Astrocyte (in vitro differentiated cells and primary cell): ENCODE measurements at places on chromosomes 4 and X. TPM values are rescaled to one million over a fixed set of nuclear protein-coding genes. Genes with fewer than 3 reads are reported as not detected.
A peak's percentile ranks its signal among the peaks of the same experiment; 100 is the strongest.

DNA sequence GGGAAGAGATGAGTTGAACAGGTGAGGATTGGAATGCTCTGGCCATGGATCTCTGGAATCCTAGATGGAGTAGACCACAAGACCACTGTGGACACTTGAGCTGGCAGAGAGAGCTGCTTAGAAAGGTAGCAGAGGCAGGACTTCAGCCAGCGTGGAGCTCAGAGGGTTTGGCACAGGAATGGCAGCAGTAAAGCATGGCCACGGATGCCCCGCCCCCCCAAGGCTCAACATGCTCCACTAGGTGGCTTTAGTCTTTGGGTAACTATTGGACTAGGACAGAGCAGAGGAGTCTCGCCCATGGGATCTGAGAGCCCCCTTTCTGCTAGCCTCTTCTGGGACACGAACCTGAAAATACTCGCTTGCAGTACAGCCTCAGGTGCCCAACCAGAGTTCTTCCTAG, 150.1 kb upstream of the NEIL3 start:
- no peaks in the 10 kb centered on the region for H3K4me1 ChIP-seq
- no peaks in the 10 kb centered on the region for H3K36me3 ChIP-seq
- no peak for DNase-seq
- no peak overlapping the region for H3K27ac ChIP-seq
- H3K27me3 ChIP-seq = no peaks in the 10 kb centered on the region

- H3K27ac ChIP-seq = no peak overlapping the region
- no peaks in the 10 kb centered on the region for H3K4me1 ChIP-seq
- H3K36me3 ChIP-seq = no peaks in the 10 kb centered on the region
- H3K4me3 ChIP-seq = no peak overlapping the region
Measured at GRCh38 chr4:48261281-48261680, 8.4 kb downstream of the TEC start.

DNA sequence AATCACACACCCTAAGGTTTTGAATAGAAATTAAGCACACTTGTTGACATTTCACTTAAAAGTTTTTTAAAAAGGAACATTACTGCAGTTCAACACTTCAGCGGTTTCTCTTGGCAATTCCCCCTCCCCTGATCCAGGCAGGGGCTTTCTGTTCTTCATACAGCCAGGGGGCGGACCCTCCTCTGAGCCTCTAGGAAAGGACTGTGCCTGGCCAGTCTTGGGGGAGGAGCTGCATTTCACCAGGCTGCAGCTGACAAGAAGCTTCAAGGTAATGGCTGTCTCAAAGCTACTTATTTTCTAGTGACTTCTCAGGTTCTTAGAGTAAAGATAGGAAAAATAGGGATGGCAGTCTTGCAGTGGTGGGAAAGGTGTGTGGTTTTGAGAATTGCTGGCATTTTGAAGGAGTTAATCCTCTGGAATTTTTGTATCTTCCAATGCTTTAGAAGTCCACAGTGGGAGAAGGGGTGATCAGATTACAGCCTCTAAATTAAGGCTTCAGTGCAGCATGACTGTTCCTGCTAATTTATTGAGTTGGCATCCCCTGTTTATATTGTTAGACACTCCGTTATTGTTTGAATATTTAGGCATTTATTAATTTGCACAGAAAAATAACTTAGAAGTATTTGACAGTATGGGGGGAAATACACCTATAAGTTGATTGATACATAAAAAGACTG, 33.5 kb downstream of the PWWP3B start:
- no peaks in the 10 kb centered on the region for H3K36me3 ChIP-seq
- no peak for DNase-seq
- no peak overlapping the region for H3K4me3 ChIP-seq
- no peaks in the 10 kb centered on the region for H3K27me3 ChIP-seq
- H3K4me1 ChIP-seq = no peaks in the 10 kb centered on the region
- H3K27ac ChIP-seq = no peak overlapping the region

GRCh38 chr4:139386421-139386820, 67.5 kb upstream of the RAB33B start:
- H3K4me1 ChIP-seq = no peaks in the 10 kb centered on the region
- DNase-seq = no peak
- no peak overlapping the region for H3K4me3 ChIP-seq
- H3K36me3 ChIP-seq = peaks cover 19% of the 10 kb centered on the region
- H3K27me3 ChIP-seq = no peaks in the 10 kb centered on the region

DNA sequence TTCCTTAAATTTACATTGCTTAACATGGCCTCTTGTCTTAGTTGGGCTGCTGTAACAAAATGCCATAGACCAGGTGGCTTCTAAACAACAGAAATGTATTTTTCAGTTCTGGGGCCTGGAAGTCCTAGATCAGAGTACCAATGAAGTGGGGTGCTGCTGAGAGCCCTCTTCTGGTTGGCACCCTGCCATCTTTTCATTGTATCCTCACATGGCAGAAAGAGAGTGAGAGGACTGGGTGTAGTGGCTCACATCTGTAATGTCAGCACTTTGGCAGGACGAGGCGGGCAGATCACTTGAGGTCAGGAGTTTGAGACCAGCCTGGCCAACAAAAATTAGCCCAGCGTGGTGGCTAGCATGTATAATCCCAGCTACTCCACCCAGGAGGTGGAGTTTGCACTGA, 12.0 kb upstream of the KLB start:
- H3K36me3 ChIP-seq = no peaks in the 10 kb centered on the region
- no peak overlapping the region for H3K27ac ChIP-seq
- no peak for DNase-seq
- no peaks in the 10 kb centered on the region for H3K4me1 ChIP-seq
- no peaks in the 10 kb centered on the region for H3K27me3 ChIP-seq

DNA sequence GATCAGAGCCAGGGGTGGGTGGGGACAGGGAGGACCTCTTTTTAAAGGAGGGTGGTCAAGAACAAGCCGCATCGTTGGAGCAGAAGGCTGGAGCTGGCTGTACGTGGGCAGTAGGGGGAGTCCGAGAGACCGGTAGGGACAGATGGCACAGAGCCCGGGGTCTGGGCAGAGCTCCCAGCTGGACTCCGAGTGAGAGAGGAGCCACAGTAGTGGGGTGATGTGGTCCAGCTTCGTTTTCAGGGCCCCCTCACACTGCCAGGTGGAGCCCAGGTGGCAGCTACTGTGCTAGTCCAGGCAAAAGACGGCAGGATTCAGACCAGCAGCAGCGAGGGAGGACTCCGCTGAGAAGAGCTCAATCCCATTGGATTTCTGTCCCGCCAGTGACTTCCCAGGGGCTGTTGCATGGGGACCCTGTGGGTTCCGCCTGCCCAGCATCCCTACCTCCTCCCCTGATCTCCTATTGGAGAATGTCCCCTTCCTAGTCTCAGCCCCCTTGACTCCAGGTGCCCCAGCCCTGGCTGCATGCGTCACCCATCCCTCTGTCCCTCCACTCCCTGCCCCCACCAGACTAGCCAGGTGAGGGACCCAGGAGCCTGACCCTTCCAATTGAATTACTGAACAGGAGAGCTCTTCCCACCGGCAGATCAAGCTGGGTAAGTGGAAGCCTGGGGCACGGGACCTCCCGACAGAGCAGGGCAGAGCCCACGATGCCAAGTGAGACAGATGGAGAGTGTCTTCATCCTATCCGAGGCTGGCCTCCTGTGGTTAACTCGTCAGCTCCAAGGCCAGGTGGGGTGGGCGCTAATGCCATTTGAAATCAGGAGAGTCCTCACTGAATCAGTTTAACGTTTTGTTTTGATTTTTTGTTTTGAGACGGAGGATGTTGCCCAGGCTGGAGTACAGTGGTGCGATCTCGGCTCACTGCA, 2.9 kb downstream of the ARHGAP4 start:
- no peak overlapping the region for H3K4me3 ChIP-seq
- no peaks in the 10 kb centered on the region for H3K27me3 ChIP-seq
- no peak overlapping the region for H3K27ac ChIP-seq
- peaks cover 8% of the 10 kb centered on the region for H3K4me1 ChIP-seq
- peak; percentile 45 for DNase-seq
- no peaks in the 10 kb centered on the region for H3K36me3 ChIP-seq

DNA sequence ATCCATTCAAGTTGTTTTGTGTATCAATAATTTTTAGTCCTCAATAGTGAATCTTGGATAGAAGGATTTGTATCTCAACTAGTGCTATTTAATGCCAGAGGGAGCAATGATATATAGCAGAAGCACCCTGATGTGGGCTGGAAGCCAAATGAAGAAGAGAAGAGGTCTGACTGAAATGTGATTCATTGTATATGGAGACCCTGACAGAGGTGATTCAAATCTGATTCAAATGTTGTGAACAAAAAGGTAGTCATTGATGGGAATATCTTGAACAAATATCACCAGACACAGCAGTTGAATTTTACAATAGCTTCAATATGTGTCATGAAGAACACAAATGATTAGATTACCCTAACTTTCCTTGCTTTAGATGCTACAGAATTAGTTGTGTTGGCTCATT, 27.5 kb upstream of the SULT1B1 start:
- no peak overlapping the region for H3K27ac ChIP-seq
- no peak overlapping the region for H3K4me3 ChIP-seq
- peak; percentile 27 for DNase-seq
- no peaks in the 10 kb centered on the region for H3K27me3 ChIP-seq

DNA sequence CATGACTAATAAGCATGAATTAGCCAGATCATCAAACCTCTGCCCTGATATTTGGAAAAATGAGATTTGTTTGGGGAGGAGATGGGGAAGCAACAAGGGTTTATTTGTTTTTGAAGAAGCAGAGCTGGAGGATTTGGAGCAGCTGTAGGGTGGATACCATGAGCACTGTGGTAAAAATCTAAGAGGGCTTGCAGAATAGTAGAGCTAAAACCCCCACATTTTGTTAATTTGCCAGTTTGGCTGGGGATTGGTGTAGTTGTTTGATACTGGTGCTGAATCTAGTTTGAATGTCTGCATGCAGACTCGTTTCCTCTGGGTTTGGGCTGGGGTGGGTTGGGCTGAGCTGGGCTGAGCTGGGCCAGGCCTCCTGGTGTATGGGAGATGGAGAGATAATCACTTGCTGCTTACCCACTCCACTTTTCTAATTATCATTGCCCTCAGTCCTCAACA, 43.7 kb downstream of the SMAD1 start:
- DNase-seq = no peak
- H3K27me3 ChIP-seq = no peaks in the 10 kb centered on the region
- H3K4me1 ChIP-seq = no peaks in the 10 kb centered on the region
- H3K4me3 ChIP-seq = no peak overlapping the region
- no peaks in the 10 kb centered on the region for H3K36me3 ChIP-seq

GRCh38 chr4:77393996-77394395, 211.6 kb upstream of the CXCL13 start:
- H3K36me3 ChIP-seq = no peaks in the 10 kb centered on the region
- no peak overlapping the region for H3K27ac ChIP-seq
- no peaks in the 10 kb centered on the region for H3K4me1 ChIP-seq
- DNase-seq = no peak

GRCh38 chr4:86376850-86377249, 17.0 kb upstream of the MAPK10 start:
- no peaks in the 10 kb centered on the region for H3K27me3 ChIP-seq
- H3K27ac ChIP-seq = no peak overlapping the region
- no peaks in the 10 kb centered on the region for H3K36me3 ChIP-seq
- no peak for DNase-seq

- no peaks in the 10 kb centered on the region for H3K27me3 ChIP-seq
- DNase-seq = peak; percentile 45
- H3K36me3 ChIP-seq = peaks cover 7% of the 10 kb centered on the region
- H3K27ac ChIP-seq = peak overlapping the region; percentile 93
Measured at GRCh38 chr4:143186212-143186611, 1.5 kb downstream of the USP38 start.

- H3K4me1 ChIP-seq = peaks cover 3% of the 10 kb centered on the region
- H3K27me3 ChIP-seq = peaks cover 5% of the 10 kb centered on the region
- no peak overlapping the region for H3K27ac ChIP-seq
Measured at GRCh38 chr4:184843984-184844554, 18.3 kb upstream of the ACSL1 start.

GRCh38 chr4:128846063-128846462, 36.6 kb downstream of the JADE1 start:
- H3K36me3 ChIP-seq = peaks cover 51% of the 10 kb centered on the region
- no peaks in the 10 kb centered on the region for H3K27me3 ChIP-seq
- DNase-seq = no peak

- peak overlapping the region; percentile 96 for H3K27ac ChIP-seq
- H3K4me3 ChIP-seq = peak overlapping the region; percentile 34
- peak; percentile 98 for DNase-seq
- H3K36me3 ChIP-seq = peaks cover 4% of the 10 kb centered on the region
- no peaks in the 10 kb centered on the region for H3K27me3 ChIP-seq
Measured at GRCh38 chr4:150237110-150237872, 159.0 kb downstream of the DCLK2 start.

DNA sequence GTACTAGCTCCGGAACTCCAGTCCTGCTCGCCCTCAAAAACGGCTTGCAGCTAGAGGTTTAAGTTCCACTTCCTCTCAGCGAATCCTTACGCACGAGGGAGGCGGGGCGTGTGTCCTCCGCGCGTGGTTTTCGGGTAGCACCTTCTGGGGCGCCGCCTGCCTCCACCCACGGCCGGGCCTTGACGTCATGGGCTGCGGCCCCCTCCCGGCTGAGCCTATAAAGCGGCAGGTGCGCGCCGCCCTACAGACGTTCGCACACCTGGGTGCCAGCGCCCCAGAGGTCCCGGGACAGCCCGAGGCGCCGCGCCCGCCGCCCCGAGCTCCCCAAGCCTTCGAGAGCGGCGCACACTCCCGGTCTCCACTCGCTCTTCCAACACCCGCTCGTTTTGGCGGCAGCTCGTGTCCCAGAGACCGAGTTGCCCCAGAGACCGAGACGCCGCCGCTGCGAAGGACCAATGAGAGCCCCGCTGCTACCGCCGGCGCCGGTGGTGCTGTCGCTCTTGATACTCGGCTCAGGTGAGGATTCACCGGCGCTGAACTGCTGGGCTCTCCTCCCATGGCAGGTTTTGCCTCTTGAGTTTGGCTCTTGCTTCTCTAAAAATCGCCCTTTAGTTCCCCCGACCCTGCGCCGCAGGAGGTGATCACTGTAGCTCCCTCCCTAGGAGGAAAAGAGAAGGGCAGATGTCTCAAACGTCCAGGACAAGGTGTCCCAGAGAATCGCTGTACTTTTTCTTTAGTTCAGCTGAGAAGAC, at the start of gene AREG:
AREG (plus strand) TSS at position 246 of the 752 bp plus-strand sequence; CDS start at position 456, 210 bp downstream.
- H3K4me3 ChIP-seq = peak within 1 kb of the TSS; percentile 74
- peak; percentile 46 for DNase-seq
- H3K36me3 ChIP-seq = no peaks in the 10 kb centered on the region
- no peaks in the 10 kb centered on the region for H3K27me3 ChIP-seq
- H3K27ac ChIP-seq = peak within 1 kb of the TSS; percentile 47

DNA sequence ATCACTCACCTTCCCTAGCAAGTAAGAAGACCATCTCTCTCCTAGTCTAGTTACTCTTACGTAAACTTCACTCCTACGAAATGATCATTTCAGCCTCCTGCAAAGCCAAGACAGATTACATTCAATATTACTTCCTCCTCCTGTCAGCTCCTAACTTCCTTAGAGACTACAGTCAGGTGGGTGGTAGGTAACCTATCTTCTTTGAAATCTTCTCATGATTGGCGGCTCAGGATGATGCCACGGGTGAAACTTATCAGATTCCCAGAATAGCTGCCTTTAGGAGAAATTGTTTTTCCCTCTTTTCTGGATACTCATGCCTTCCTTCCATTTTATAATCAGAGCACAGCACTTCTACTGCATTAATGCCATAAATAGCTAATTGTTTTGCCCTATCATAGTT, 744.8 kb upstream of the HS3ST1 start:
- H3K4me3 ChIP-seq = no peak overlapping the region
- no peak for DNase-seq
- no peaks in the 10 kb centered on the region for H3K4me1 ChIP-seq
- H3K27me3 ChIP-seq = no peaks in the 10 kb centered on the region
- H3K36me3 ChIP-seq = no peaks in the 10 kb centered on the region
- H3K27ac ChIP-seq = no peak overlapping the region

Gene ARMCX6
- total RNA-seq = 68.0 and 71.2 TPM in 2 replicates

Gene TRPC3
- total RNA-seq = 0.07 TPM in 1 of 2 replicates, not detected in the other

Gene PPEF2
- not detected in 2 replicates for total RNA-seq

Gene STOX2
- 2.5 and 2.6 TPM in 2 replicates for total RNA-seq
